SK-N-DZ (cell line): ENCODE measurements at places on chromosomes 11 and 22.
A peak's percentile ranks its signal among the peaks of the same experiment; 100 is the strongest.

GRCh38 chr22:50326956-50327710, at the start of gene DENND6B:
Gene DENND6B, minus strand, starts transcription at chr22:50327012. Its CDS starts 24 bp downstream, at chr22:50326988.
- peak; percentile 71 for DNase-seq

DNA sequence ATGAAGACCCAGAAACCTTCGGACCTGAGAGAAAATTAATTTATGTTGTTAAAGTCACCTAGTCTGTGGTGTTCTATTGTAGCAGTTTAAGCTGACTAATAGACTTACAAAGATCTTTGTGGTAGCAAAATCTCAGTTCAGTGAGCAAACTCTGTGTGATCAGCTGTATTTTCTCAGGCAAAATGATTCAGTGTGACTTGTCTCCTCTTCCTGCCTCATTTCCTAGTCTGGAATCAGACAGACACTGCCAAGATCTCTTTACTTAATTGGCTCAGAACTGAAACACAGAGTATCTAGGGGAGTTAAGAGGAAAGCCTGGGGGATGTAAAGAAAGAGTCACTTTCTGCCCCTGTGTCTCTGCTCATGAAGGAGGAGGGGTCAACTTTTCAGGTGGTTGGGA, 564.7 kb downstream of the KCNA4 start:
- no peak for DNase-seq

DNA sequence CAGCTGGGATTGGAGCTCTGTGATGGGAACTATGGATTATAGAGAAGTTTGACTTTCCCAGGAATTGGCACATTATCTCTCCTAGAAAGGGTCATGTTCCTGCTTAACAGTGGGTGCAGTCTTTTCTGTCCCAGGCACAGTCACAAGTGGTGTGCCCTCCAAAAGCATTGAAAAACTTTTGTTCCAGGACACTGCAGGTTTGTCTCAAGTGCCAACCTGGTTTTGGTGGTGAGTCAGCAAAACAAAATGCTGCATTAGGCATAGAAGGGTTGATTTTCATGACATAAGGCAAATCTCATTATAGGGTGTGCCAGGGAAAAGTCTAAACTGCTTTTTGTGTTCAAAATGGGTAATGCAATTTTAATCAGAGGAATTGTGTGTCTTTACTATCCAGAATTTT, 4.9 kb downstream of the HTATIP2 start:
- DNase-seq: no peak

GRCh38 chr11:62770778-62771143, 435 bp upstream of the TAF6L start:
- DNase-seq: no peak

GRCh38 chr11:3903207-3903896, 47.9 kb downstream of the STIM1 start:
- no peak for DNase-seq

DNA sequence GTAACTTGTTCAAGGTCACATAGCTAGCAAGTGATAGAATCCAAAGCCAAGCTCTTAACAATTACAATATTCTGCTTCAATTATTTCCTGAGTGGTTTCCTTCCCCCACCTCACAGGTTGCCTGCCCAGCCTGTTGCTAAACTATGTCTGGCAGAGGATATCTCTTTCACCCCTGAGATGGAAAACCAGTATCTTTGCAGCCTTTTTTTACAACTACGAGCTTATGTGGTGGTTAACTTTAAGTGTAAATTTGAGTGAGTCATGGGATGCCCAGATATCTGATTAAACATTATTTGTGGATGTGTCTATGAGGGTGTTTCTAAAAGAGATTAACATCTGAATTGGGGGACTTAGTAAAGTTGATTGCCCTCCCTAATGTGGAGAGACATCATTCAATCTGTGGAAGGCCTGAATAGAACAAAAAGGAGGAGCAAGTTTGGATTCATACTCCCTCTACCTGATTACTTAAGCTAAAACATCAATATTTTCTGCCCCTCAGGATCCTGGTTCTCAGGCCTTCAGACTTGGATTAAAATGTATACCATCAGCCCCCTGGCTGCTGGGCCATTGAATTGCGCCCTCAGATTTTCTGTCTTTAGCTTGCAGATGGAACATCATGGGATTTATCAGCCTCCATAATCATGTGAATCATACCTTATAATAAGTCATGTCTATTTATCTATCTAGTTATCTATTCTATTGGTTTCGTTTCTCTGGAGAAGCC, 911.9 kb downstream of the METTL15 start:
- DNase-seq: no peak

- no peak for DNase-seq
These were observed 11.8 kb downstream of the MUC2 start for GRCh38 chr11:1086171-1087102.

- DNase-seq: no peak
These were observed 17.8 kb upstream of the PATZ1 start for GRCh38 chr22:31363885-31364465.

- DNase-seq: peak; percentile 52
These were observed 109.8 kb downstream of the BCR start for GRCh38 chr22:23289851-23290724.

GRCh38 chr11:61068581-61068980, 33.7 kb upstream of the CD5 start:
- DNase-seq: no peak

DNA sequence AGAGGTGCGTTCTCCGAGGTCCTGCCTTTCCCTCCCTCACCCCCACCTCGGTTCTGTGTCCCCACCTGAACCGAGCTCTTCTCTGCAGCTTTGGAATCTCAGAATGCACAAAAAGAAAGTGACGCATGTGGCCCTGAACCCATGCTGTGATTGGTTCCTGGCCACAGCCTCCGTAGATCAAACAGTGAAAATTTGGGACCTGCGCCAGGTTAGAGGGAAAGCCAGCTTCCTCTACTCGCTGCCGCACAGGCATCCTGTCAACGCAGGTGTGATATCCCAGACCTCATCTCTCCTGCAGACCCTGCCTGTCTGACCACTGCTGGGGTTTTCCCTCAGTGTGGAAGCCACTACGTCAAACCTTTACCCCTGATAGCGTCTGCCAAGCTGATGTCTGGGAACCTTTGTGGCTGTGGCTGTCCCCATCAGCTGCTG, 13.9 kb downstream of the ACP2 start:
- no peak for DNase-seq

DNA sequence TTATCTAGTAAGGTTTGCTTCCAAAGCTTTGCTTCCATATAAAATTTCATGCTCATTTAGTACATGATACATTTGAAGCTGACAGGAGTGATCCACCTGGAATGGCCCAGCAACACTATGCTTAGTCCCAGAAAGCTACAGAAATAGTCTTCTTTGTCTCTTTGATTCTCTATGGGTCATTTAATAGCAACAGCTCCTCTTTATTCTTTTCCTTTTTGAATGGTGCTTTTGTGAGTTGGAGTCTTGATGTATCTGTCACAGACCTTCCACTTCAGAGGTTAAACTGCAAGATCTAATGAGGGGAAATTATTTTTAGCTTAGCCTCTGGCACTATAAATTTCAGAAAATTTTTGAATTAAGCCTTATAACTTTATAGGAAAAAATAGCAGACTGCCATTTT, 509.5 kb downstream of the KCNA4 start:
- no peak for DNase-seq

DNA sequence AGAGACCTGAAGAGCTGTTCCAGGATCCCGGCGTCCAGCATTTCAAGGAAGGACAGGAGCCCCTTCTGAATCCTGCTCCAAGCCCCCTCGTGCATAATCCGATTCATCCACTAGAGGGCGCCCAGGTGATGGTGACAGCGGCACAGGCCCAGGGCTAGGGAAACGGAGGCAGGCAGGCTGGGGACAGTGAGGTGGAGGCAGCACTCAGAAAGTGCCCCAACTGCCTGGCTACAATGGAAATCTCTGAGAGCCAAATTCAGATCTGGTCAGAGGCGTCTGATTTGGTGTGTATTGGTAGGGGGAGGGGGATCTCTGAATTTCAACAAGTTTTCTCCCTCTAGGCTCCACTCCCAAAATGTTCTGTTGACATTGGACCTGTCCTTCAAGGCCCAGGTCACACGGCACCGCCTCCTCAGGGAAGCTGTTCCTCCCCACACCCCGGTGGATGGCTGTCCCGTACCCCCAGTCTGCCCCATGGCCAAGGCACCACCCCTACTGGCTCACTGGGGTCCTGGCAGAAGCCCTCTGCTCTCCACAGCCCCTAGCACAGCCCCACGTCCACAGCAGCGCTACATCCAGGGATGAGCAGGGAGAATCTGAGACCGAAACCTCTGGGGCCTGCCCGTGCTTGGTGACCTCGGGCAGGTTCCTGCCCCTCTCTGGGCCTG, 142.9 kb downstream of the CRYBB2 start:
- peak; percentile 61 for DNase-seq

DNA sequence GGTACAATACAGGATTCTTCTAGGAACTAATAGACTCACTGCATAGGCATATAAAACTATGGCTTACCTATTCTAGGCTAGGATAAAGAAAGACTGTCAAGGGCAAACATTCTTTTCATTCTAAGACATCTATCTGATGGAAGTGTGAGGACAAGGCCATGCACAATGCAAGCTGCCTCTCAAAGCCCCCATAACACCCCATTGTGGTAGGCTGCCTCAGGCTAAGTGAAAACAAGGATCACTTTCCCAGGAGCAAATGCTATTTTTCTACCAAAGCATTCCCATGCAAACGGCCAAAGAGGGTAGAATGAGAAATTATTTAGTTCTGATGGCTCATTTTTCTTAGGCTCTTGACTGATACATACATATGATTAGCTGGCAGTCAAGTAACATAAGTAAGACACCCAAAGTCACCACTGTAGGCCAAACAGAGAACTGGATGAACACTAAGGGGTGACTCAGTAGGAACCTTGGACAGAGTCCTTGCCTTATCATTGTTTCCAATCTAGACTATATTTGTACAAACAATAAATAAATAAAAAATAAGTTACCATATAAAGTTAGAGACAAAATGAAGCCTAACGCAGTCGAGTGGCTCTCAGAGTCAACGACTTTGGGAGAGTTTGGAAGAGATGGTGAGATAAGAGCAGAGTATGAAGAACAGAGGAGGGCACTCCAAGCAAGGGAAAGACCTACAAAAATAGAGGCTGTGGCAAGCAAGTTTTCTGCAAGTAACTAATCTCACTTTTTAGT, 303.6 kb downstream of the SBF2 start:
- DNase-seq: no peak

GRCh38 chr11:6284250-6284649, 24.6 kb downstream of the CCKBR start:
- no peak for DNase-seq

DNA sequence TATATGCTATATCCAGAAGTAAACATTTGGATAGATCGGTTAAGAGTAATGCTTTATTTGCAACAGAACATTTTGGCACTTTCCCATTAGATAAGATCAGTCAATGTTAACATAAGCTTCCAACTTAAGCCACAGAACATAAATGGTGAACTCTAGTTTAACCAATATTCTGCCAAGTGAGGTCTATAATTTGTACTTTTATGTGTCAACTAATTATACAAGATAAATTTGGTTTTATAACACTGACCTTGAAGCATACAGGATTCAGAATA, 23.5 kb upstream of the BLID start:
- DNase-seq: no peak

DNA sequence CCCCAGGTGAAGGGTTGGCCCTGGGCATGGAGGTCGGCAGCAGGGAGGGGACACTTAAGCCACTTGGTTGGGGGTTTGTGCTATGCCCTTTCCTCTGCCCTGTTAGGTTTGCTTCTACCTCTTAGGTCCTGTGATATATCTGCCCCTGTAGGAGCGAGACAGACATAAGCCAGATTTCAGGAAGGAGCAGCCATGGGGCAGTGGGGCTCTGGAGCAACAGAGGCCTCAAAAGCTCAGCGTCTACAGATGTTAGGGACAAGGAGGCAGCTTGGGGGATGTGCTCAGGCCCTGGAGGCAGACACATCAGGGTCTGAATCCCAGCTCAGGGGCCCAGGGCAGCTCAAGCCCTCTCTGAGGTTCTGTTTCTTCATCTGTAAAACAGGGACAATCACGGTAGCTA, 27.2 kb upstream of the KCNQ1OT1 start:
- DNase-seq: no peak
